ENCODE measurements at places on chromosomes 16 and 17.

- no peak for DNase-seq
These were observed 2.6 kb upstream of the MBTPS1 start for GRCh38 chr16:84119368-84119767.

DNA sequence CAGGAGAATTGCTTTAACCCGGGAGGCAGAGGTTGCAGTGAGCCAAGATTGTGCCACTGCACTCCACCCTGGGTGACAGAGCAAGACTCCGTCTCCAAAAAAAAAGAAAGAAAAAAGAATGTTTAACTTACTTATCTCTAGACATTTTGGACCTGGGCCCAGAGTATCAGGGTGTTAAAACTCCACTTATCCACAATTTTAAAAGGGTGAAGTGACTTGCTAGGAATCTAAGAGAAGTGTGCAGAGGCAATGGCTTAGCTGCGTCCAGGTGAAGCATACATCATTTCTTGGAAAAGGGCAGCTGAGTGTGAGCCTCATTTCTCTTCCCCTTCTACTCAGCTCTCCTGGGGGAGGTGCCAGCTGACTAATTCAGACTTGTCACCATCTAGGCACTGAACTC, 25.1 kb downstream of the ALDH3A2 start:
- DNase-seq = no peak

DNA sequence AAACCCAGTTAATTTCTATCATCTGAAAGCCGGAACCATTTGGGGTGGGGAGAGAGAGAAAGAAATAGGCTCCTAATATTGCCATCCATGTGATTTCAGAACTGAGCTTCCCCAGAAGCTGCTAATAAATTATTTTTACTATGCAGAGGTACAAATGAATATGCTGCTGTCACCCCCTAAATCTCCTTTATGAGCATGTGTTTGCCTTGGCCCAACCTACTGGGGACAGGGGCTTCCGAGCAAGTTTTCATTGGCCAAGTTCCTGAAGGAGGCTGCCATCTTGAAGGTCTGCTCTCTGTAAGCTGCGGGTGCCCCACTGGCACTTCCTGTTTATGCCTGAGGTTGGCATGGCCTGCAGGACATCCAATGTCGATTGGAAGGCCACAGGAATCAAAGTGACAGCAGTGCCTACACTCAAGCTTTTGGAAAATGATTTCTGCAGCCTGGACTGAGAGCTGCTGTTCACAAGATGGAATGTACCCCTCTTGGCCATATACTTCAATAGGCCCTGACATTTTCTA, 194.7 kb downstream of the XYLT1 start:
- no peak for DNase-seq

GRCh38 chr16:67872631-67873434, at the start of gene EDC4:
EDC4 (plus strand) TSS chr16:67873052; CDS start chr16:67873262, 210 bp downstream.
- peak; percentile 93 for DNase-seq

GRCh38 chr17:81020767-81021497, 14.0 kb upstream of the BAIAP2 start:
- no peak for DNase-seq

- no peak for DNase-seq
These were observed 5.6 kb upstream of the TACO1 start for GRCh38 chr17:63595132-63595531.

DNA sequence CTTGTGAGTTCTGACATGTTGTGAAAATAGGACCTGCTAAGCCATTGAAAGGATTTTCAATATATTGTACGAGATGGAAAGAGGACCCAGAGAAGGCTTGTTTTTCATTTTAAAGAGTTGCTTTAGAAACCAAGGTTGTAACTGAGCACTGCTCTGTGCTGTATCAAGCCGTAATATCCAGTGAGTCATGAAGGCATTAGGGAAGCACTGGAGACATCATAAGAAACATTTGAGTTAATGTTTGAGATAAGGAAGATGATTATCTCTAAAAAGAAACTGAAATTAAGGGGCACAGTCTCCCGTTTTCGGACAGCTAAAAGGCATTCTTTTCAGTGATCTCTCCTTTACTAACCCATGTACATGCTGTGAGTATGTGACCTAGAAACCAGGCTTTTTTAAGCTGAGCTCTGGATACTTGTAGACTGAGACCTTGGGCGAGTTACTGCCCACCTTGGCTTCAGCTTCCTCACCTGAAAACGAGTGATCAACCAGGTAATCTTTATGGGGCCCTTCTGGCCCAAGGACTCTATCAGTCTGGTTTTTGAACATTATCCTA, 149.2 kb upstream of the TBX2 start:
- DNase-seq = no peak
